Caco-2 (cell line): ENCODE measurements at places on chromosomes 6 and 20. TPM values are rescaled to one million over a fixed set of nuclear protein-coding genes. Genes with fewer than 3 reads are reported as not detected.

GRCh38 chr20:54355631-54356280 is 119.6 kb upstream of the DOK5 start:
- H3K4me1 ChIP-seq = no peaks in the 10 kb centered on the region
- DNase-seq = no peak
- no peaks in the 10 kb centered on the region for H3K36me3 ChIP-seq
- no peak overlapping the region for H3K4me3 ChIP-seq
- H3K27me3 ChIP-seq = no peaks in the 10 kb centered on the region; the same call in 1 of the 2 replicates
- no peak overlapping the region for H3K27ac ChIP-seq

DNA sequence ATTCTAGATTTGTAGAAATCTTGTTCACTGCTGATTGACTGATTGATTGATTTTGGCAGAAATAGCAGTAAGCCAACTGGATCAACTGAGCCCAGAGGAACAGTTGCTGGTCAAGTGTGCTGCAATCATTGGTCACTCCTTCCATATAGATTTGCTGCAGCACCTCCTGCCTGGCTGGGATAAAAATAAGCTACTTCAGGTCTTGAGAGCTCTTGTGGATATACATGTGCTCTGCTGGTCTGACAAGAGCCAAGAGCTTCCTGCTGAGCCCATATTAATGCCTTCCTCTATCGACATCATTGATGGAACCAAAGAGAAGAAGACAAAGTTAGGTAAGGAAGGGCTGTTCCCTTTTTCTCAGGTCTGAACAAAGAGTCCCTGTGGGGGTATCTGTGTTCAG is 31.2 kb downstream of the TREML1 start:
- H3K27me3 ChIP-seq = no peaks in the 10 kb centered on the region
- H3K27ac ChIP-seq = no peak overlapping the region
- H3K36me3 ChIP-seq = no peaks in the 10 kb centered on the region
- DNase-seq = no peak
- no peak overlapping the region for H3K4me3 ChIP-seq

- no peak overlapping the region for H3K4me3 ChIP-seq
- H3K27me3 ChIP-seq = no peaks in the 10 kb centered on the region
- no peaks in the 10 kb centered on the region for H3K36me3 ChIP-seq
- H3K4me1 ChIP-seq = peaks cover 13% of the 10 kb centered on the region
- H3K27ac ChIP-seq = peak overlapping the region; percentile 3
- no peak for DNase-seq
Observed at GRCh38 chr20:44684047-44684967, 30.9 kb upstream of the CCN5 start.

DEF6 gene
- 5.6 and 5.7 TPM in 2 replicates for total RNA-seq

FKBP1C gene
- total RNA-seq = 0.32 TPM in 1 of 2 replicates, not detected in the other

NR2E1 gene
- 1.3 and 1.4 TPM in 2 replicates for total RNA-seq
